ENCODE measurements at places on chromosomes 5 and 9. TPM values are rescaled to one million over a fixed set of nuclear protein-coding genes. Genes with fewer than 3 reads are reported as not detected.
A peak's percentile ranks its signal among the peaks of the same experiment; 100 is the strongest.

- DNase-seq, result no peak
These were observed 18.4 kb downstream of the ENG start for GRCh38 chr9:127835991-127836516.

- DNase-seq, result peak; percentile 58
These were observed 25.3 kb upstream of the ENHO start for GRCh38 chr9:34547960-34548611.

DNA sequence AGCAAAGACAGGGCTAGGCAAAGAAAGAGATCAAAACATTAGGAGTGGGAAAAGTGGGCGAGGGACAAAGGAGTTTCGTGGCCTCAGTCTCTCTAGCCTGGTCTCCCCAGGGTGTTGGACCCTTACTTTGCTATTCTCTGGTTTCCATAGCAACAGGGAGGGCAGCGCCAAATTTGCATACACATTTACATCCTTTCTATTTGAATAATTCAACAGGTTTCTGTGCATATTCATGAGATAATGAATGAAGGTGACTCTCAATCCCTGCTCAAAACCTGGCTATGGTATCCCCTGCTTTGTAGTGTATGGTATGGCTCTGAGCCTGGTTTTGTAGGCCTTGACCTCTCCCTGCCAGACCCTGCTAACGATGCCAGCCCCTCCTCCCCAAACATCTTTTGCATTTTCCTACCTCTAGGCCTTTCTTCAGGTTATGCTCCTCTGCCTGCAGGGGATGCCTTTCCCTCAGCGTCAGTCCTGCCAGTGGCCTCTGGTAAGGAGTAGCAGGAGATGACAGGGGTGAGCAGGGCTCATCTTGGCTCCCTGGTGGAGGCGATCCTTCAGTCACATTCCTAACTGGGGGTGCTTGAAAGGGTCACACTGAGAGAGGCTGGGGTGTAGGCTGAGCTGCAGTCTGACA lies 9.8 kb downstream of the RPP25L start:
- DNase-seq, result no peak

- no peak for DNase-seq
These were observed 372.8 kb downstream of the PLK2 start for GRCh38 chr5:58087123-58087522.

- no peak for DNase-seq
These were observed 35.5 kb upstream of the LRRTM2 start for GRCh38 chr5:138910546-138911185.

DNA sequence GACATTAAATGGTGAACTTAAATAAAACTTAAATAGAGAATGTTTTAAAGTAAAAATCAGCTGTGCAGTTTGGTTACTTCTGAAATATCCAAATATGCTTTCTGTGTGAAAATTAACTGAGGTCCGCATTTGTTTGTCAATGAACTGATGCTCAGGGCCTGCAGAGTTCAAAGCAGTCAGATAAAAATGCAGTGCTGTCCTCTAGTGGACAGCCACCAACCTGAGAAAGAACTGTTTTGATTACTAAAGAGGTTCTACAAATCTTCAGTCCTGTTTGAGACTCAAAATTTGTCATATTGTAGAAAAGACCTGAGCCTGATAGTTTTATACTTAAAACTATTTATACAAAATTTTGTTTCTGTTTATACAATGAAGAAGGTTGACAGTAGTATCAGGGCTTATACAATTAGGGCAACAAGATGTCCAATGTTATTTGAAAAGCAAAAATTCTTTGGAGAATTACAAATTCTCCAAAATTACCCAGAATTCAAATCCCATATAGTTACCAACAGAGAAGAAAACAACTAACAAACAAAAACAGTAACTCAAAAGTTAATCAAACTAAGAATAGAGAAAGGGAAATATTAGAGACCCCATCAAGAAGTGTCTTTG lies 232.3 kb upstream of the TBCA start:
- peak; percentile 41 for DNase-seq

DNA sequence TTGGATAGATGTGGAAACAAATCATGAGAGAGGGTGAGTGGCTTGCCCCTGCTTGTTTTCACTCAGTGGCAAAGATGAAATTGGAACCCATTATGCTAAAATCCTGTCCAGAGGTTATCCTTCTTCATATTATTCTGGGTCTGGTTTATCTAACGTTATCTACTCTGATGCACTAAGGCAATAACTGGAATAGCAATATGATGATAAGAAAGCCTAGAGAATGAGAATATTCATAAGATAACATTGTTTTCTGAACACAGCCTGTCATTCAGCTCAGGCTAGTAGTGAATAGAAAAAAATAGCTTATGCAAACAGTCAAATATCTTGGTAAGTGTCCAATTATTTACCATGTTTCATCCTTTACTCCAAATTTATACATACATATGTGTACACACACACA lies 132.0 kb upstream of the C6 start:
- no peak for DNase-seq

DNA sequence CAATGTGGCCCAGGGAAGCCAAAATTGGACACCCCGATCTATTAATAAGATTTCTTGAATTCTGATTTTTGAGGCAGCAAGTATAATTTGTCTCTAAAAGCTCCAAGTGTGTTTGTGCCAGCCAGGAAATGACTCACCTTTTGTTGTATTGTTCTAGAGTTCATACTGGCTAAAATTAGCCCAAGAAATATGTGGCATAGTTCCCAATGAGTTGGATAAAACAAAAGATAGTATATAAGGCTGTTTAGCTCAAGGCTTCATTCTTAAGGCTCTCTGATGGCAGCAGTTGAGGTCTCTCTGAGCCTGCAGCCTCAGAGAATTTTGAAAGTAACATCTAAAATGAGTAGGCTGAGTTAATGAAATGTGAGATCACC lies 21.6 kb downstream of the HMGXB3 start:
- DNase-seq, result no peak

GRCh38 chr9:110847671-110848070 lies 179.1 kb downstream of the MUSK start:
- DNase-seq, result no peak

- no peak for DNase-seq
These were observed 32.6 kb upstream of the IRX4 start for GRCh38 chr5:1915316-1915715.

GRCh38 chr5:72066705-72067107 lies 40.6 kb upstream of the MAP1B start:
- DNase-seq, result peak; percentile 65

- no peak for DNase-seq
These were observed 54.1 kb downstream of the ARHGEF37 start for GRCh38 chr5:149635394-149635793.

DNA sequence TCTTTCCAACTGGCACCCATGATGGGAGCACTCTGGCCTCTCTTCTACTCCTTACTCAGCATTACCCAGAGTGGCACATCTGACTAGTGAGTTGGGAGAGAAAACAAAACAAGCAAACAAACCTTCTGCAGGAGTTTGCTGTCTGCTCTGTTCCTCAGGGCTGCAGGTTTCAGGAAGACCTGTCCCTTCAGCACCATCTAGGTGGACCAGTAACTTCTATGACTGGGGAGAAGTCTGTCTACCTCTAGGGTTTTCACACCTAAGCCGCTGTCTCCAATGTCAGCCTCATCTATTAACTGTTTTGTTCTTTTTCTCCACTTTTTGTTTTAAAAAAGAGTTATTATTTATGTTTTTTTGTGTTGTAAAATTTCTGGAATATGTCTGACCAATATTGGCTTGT lies 58.7 kb downstream of the RAB3C start:
- no peak for DNase-seq

GRCh38 chr9:97462914-97463313 lies 38.6 kb upstream of the TMOD1 start:
- no peak for DNase-seq

DNA sequence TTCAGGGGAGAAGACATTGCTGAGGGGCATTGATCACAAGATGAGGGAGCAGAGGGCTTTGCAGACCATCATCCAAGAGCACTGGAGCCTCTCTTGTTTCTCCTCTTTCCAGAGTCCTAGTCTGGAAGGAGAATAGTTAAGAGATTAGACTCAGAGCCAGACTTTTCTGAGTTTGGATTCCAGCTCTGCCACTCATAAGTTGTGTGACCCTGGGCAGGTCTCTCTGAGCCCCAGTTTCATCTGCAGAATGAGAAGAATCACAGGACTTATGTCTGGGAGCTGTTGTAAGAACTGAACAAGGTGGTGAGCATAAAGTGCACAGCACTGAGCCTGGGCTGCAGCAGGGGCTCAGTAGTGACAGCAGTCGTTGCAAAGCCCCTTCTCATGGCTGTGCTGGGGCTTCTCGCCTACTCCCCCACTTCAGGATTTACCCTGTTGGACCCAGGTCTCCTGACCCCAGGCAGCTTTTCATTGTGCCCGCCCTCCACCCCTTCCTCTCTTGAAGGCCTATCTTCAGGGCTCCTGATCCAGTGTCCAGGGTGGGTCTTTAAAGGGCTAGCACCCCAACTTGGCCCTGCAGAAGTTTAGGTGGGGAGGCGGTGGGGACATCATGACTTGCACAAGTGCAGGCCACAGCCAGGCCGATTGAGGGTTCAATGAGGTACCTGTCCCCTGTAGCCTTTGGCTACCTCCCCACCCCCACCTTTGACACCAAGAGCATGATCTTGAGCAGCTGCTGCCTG lies 1.5 kb downstream of the SYNPO start:
- no peak for DNase-seq

- no peak for DNase-seq
These were observed 33.1 kb downstream of the MFAP3 start for GRCh38 chr5:154071799-154072413.

DNA sequence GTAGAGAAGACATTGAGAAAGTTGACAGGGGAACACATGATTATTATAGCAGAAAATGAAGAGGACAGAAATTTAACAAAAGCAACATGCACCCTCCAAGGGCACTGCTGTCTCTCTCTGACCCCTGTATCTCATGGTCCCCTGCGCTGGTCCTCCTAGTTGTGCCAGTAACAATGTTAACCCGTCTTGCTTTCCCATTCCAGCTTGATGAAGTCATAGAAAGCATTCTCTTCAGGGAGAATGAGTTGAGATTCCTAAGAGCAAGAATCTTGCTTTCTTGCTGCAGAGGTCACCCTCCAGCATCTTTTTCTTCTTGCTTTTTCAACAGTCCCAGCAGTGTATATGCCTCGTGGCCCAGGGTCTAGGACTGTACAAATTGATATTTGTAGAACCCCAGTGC lies 279.6 kb upstream of the ADAMTSL1 start:
- DNase-seq, result no peak

DNA sequence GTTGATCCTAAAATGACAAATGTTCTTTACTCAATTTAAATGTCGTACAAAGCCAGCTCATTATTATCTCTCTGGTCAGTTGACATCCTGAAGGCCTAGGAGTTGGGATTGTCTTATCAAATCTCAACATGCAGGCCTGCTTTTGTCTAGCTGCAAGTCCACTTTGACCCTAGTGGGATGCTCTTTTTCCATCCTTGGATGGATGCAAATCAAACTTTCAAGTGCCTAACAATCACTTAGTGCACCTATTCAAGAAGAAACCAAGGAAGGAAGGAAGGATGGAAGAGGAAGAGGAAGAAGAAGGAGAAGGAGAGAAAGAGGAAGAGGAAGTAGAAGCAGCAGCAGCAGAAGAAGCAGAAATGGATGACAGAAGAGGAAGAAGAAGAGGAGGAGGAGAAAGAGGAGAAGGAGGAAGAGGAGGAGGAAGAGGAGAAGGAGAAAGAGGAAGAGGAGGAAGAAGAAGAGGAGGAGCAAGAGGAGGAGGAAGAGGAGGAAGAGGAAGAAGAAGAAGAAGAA lies 109.6 kb downstream of the PIK3R1 start:
- no peak for DNase-seq

DNA sequence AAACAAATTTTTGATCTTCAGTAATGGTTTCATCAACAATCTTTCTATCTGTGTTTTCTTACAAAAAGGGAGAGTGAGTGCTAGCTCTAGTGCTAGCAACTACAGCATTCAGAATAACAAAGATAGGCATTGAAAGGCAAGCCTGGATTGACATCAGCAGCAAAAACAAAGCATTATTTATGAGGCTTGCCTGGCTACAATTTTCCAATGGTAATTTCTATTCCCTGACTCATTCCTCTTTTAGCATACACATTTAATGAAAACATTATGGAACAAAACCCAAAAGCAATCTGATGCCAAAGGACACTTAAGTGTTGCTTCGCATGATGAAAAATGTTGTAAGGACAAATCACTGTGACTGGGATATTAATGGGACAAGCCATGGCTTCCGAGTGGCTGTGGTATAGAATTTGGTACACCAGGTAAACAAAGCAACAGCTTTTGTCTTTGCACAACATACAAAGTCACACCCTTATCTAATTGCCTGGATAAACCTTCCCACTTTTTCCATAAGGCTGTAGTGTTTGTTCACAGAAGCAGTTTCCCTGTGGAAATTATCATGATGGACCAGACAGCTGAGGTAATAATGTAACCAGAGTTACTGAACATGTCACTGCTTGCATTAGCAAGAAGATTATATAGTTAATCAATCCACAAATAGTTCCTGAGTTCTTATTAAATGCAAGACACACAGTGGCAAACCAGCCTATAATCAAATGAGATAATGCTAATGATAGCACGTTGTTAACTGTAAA lies 179.8 kb upstream of the EDIL3 start:
- no peak for DNase-seq

GRCh38 chr9:133543772-133544467 lies 9.4 kb downstream of the ADAMTSL2 start:
- no peak for DNase-seq

DNA sequence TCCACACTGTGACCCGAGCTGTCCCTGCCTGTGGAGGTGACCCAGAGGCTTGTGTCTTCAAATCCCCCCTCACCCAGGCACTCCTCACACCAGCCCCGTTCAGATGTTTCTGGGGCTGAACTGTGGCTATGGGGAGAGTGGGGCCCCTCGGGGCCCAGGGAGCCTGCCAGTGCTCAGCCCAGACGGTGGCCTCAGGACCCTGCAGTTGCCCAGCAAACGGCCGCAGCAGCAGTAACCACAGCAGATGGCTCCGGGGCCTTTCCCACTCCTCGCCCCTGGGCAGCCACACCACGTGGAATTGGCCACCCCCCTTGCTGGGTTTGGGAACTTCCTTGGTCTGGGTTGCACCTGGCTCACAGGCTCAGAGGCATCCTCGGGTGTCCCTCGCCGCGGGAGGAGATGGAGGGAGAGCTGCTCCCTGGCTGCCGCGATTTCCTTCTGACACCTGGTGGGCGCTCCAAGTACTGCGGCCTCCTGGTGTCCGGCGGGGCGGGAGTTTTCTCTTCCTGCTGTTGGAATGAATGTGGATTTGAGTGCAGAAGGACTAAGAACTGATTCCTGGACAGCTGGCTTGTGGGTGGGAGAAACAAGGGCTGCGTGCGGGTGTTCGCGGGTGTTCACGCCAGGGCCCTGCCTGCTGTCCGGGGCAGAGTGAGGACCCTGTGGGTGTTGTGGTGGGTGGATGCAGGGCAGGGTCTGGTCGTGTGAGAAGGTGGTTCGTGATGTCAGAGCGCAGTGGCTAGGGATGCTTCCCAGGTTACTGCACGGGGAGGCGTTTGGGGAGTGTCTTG lies 97.5 kb downstream of the COL5A1 start:
- peak; percentile 45 for DNase-seq

The IGFBPL1 gene
- polyA plus RNA-seq, result 3.0 TPM

The NUTM2F gene
- not detected for polyA plus RNA-seq

The ANGPTL2 gene
- not detected for polyA plus RNA-seq

The RALGPS1 gene
- 5.0 TPM for polyA plus RNA-seq

The LCN10 gene
- polyA plus RNA-seq, result not detected

The BASP1 gene
- 414 TPM for polyA plus RNA-seq

The DOK3 gene
- polyA plus RNA-seq, result 7.1 TPM

The HDHD3 gene
- 21.0 TPM for polyA plus RNA-seq

The RPL12 gene
- 2,384 TPM for polyA plus RNA-seq

The CKMT2 gene
- polyA plus RNA-seq, result not detected

The FAM153A gene
- not detected for polyA plus RNA-seq

The DRD1 gene
- polyA plus RNA-seq, result 0.90 TPM

All from A549 (cell line).